ENCODE measurements at places on chromosomes 13 and 19.

- no peak for DNase-seq
Measured at GRCh38 chr19:50050406-50051227, 24.8 kb downstream of the ZNF473 start.

- DNase-seq: no peak
Measured at GRCh38 chr13:107006661-107007060, 438.7 kb upstream of the ARGLU1 start.

DNA sequence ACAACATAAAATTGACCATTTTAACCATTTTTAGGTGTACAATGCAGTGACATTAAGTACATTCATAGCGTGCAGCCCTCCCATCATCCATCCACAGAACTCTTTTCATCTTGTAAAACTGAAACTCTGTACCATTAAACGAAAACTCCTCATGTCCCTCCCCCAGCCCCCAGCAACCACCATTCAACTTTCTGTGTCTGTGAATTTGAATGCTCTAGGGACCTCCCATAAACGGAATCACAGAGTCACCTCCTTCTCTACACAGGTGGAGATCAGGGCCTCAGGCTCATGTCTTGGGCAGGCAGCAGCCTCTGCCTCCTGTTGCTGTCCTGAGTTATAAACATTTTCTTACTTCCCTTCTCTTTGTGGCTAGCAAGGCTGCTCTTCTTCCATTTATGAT is 7.3 kb upstream of the CCNE1 start:
- no peak for DNase-seq

DNA sequence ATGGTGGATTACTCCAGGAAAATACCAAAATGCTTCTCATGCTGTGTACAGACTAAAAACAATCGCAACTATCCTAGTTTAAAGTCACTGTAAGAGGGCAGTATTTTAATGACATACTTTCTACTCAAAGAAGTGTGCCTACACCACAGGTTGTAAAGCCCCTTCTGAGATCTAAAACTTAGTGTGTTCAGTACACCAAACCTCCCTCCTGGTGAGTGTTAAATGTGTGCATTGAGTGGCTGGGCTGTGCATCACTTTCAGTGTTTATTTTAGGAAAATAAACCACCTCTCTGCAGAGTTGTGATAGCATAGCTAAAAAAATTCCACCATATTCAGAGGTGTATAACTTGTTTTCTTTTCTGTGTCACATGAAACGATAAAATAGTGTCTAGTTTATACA is 263.7 kb downstream of the DACH1 start:
- DNase-seq: no peak

DNA sequence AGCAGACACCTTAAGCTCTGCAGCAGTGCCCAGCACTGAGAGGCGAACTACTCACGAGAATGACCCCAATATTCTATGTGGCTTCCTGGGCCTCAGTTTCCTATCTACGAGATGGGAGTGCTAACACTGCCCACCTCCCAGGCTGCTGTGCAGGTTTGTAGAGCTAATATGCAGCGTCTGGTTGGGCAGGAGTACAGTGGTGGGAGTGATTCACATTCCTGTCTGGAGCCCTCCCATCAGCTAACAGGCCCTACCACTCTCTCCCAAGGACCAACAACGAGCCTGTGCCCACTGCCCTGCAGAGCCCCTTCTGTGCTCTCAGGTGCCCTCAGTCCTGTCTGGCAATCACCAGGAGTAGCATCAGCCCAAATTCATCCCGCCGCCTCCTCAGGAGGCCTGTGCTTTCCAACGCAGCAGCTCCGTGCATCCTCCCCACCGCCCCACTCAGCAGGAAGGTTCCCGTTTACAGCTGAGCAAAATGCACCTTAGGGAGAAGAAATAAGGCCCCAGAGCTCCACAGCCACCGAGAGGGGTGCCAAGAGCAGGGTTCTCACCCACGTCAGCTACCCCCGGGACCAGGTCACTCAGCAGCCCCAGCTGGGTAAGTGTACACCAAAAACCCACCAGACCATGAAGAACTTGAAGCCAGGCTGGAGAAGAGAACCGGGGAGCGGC is 6.6 kb downstream of the AKT2 start:
- DNase-seq: no peak

- DNase-seq: peak; percentile 53
Measured at GRCh38 chr13:71864094-71864985, 2.7 kb downstream of the DACH1 start.

Measured in AML-193 (cell line).